ENCODE measurements at places on chromosomes 7 and 10. TPM values are rescaled to one million over a fixed set of nuclear protein-coding genes. Genes with fewer than 3 reads are reported as not detected.
A peak's percentile ranks its signal among the peaks of the same experiment; 100 is the strongest.

ANXA8L1 gene
- polyA plus RNA-seq: 23.9 TPM

- H3K4me3 ChIP-seq: no peak overlapping the region
- H3K36me3 ChIP-seq: no peaks in the 10 kb centered on the region
- no peak for DNase-seq
Observed at GRCh38 chr7:102289057-102289456, 2.4 kb downstream of the SH2B2 start.

EGFR gene
- polyA plus RNA-seq: 13.3 TPM

GRCh38 chr7:107593025-107593410 lies 13.0 kb downstream of the BCAP29 start:
- H3K4me1 ChIP-seq: no peaks in the 10 kb centered on the region
- DNase-seq: no peak
- H3K4me3 ChIP-seq: no peak overlapping the region
- H3K27me3 ChIP-seq: no peaks in the 10 kb centered on the region
- H3K27ac ChIP-seq: no peak overlapping the region

CPA2 gene
- not detected for polyA plus RNA-seq

GRCh38 chr10:92074126-92074887 lies 150.7 kb downstream of the BTAF1 start:
- H3K27me3 ChIP-seq: no peaks in the 10 kb centered on the region
- H3K4me3 ChIP-seq: no peak overlapping the region
- no peaks in the 10 kb centered on the region for H3K4me1 ChIP-seq
- H3K36me3 ChIP-seq: peaks cover 5% of the 10 kb centered on the region

GRCh38 chr7:33774762-33775523 lies 130.4 kb upstream of the BMPER start:
- H3K27me3 ChIP-seq: no peaks in the 10 kb centered on the region
- H3K36me3 ChIP-seq: no peaks in the 10 kb centered on the region
- DNase-seq: peak; percentile 96
- peaks cover 18% of the 10 kb centered on the region for H3K4me1 ChIP-seq

- H3K4me3 ChIP-seq: no peak overlapping the region
- H3K27ac ChIP-seq: no peak overlapping the region
- H3K4me1 ChIP-seq: peaks cover 7% of the 10 kb centered on the region
- DNase-seq: no peak
Observed at GRCh38 chr7:90458104-90458503, 11.3 kb upstream of the PTTG1IP2 start.

FAM221A gene
- polyA plus RNA-seq: 9.2 TPM

GRCh38 chr10:79390551-79391229 lies 43.4 kb downstream of the PPIF start:
- no peaks in the 10 kb centered on the region for H3K27me3 ChIP-seq
- H3K27ac ChIP-seq: no peak overlapping the region
- peaks cover 36% of the 10 kb centered on the region for H3K36me3 ChIP-seq
- peak; percentile 71 for DNase-seq

GRCh38 chr7:128724743-128725142 lies 14.4 kb upstream of the CALU start:
- H3K27me3 ChIP-seq: no peaks in the 10 kb centered on the region
- no peak for DNase-seq
- H3K4me1 ChIP-seq: peaks cover 8% of the 10 kb centered on the region
- no peak overlapping the region for H3K4me3 ChIP-seq
- no peak overlapping the region for H3K27ac ChIP-seq
- no peaks in the 10 kb centered on the region for H3K36me3 ChIP-seq

DNA sequence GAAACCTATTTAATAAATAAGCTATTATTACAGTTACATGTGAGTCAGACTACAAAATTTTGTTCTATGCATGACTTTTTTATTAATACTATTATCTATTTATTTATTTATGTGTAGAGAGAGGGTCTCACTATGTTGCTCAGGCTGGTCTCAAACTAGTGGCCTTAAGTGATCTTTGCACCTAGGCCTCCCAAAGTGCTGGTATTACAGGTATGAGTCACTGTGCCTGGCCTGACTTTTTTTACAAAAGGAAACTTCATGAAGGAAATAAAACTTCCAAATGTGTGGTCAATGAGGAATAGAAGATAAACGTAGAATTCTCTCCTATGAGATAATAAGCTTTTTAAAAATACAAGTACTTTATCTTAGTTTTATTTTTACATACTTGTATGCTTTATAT lies 19.0 kb downstream of the COL28A1 start:
- H3K36me3 ChIP-seq: no peaks in the 10 kb centered on the region
- H3K4me3 ChIP-seq: no peak overlapping the region
- H3K4me1 ChIP-seq: no peaks in the 10 kb centered on the region
- no peaks in the 10 kb centered on the region for H3K27me3 ChIP-seq
- H3K27ac ChIP-seq: no peak overlapping the region

Measured in lung (tissue), 17 donors.